ENCODE measurements at places on chromosomes 7 and 10. TPM values are rescaled to one million over a fixed set of nuclear protein-coding genes. Genes with fewer than 3 reads are reported as not detected.

AGAP5 gene
- total RNA-seq, result 6.4 TPM

CCDC3 gene
- total RNA-seq, result 3.0 TPM

EPC1 gene
- 75.8 TPM for total RNA-seq

SPDYE1 gene
- not detected for total RNA-seq

PDGFA gene
- 2.1 TPM for total RNA-seq

DNA sequence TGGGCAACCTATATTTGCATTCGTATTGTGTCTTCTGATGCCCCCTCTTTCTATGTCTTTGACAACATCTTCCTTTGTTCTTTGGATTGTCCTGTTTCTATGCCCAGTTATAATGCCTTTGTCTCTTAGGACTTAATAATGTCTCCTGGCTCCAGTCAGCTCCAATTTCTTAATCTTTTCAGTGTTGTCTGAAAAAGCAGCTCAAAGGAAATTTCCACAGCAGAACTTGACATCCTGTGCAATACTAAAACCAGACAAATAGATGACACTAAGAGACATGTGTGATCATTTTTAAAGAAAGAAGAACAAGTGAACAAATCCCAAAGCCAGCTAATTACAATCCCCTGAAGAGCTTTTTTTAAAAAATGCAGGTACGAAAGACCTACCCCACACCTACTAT lies 47.7 kb upstream of the RNF148 start:
- no peaks in the 10 kb centered on the region for H3K27me3 ChIP-seq
- H3K27ac ChIP-seq, result no peak overlapping the region
- H3K36me3 ChIP-seq, result no peaks in the 10 kb centered on the region
- peak; percentile 31 for DNase-seq
- H3K4me1 ChIP-seq, result peaks cover 20% of the 10 kb centered on the region

GRCh38 chr10:1978584-1978983 lies 241.3 kb upstream of the ADARB2 start:
- no peak overlapping the region for H3K27ac ChIP-seq
- no peaks in the 10 kb centered on the region for H3K36me3 ChIP-seq
- no peak overlapping the region for H3K4me3 ChIP-seq
- no peaks in the 10 kb centered on the region for H3K4me1 ChIP-seq

DNA sequence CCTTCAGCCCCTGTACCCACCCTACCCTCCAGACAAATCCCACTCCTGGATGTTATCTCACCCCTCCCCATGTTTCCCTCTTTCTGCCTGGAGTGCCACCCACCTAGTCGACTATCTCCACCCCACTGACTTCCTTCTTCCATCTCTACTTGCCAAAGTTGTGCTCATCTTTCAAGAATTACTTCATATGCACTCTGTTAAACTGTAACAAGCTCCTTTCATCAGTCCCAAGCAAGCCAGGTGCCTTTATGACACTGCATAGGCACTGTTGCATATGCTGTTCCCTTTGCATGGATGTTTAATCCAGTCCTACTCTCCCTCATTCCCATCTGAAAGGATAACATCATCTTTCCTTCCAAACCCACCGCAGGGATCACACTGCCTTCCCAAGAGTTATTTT lies 8.9 kb upstream of the CDK1 start:
- no peaks in the 10 kb centered on the region for H3K36me3 ChIP-seq
- peaks cover 6% of the 10 kb centered on the region for H3K4me1 ChIP-seq
- H3K27ac ChIP-seq, result no peak overlapping the region
- no peak overlapping the region for H3K4me3 ChIP-seq
- no peaks in the 10 kb centered on the region for H3K27me3 ChIP-seq
- DNase-seq, result no peak

GRCh38 chr10:102519246-102519825 lies 15.6 kb downstream of the SUFU start:
- DNase-seq, result no peak
- H3K4me1 ChIP-seq, result no peaks in the 10 kb centered on the region
- H3K4me3 ChIP-seq, result no peak overlapping the region

- no peak for DNase-seq
- no peaks in the 10 kb centered on the region for H3K27me3 ChIP-seq
- H3K27ac ChIP-seq, result no peak overlapping the region
- no peaks in the 10 kb centered on the region for H3K4me1 ChIP-seq
These were observed 125.4 kb downstream of the PFKFB3 start for GRCh38 chr10:6327961-6328698.

- DNase-seq, result no peak
- peaks cover 18% of the 10 kb centered on the region for H3K4me1 ChIP-seq
- H3K36me3 ChIP-seq, result no peaks in the 10 kb centered on the region
- H3K4me3 ChIP-seq, result no peak overlapping the region
- H3K27me3 ChIP-seq, result peaks cover 22% of the 10 kb centered on the region
- H3K27ac ChIP-seq, result no peak overlapping the region
These were observed 879.2 kb downstream of the LRMDA start for GRCh38 chr10:76310588-76311080.

GRCh38 chr7:86785641-86786040 lies 141.9 kb downstream of the GRM3 start:
- H3K36me3 ChIP-seq, result no peaks in the 10 kb centered on the region
- H3K4me3 ChIP-seq, result no peak overlapping the region
- H3K27me3 ChIP-seq, result no peaks in the 10 kb centered on the region
- no peak for DNase-seq
- H3K27ac ChIP-seq, result no peak overlapping the region
- no peaks in the 10 kb centered on the region for H3K4me1 ChIP-seq

DNA sequence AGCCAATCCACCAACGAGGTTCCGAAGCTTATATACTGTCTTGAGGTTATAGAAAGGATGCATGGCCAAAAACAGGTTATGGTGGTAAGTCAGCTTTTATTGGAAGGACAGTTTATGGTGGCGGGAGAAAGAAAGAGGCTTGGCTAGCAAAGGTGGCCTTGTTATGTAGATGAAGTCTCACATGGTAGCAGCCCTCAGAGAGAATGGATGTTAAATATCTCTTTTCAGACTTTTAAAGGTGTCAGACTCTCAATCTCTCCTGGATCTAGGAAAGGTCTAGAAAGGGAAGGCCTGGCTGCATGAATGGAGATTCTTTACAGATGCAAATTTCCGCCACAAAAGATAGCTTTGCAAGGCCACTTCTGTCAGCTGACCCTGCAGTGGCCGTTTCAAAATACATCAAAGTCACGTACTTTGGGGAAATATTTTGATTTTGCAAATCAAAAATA lies 333.8 kb downstream of the GALNT17 start:
- no peaks in the 10 kb centered on the region for H3K36me3 ChIP-seq
- no peaks in the 10 kb centered on the region for H3K27me3 ChIP-seq
- DNase-seq, result no peak
- no peaks in the 10 kb centered on the region for H3K4me1 ChIP-seq
- no peak overlapping the region for H3K4me3 ChIP-seq

GRCh38 chr10:224571-224970 lies 89.3 kb downstream of the ZMYND11 start:
- no peak overlapping the region for H3K4me3 ChIP-seq
- no peak for DNase-seq
- H3K27ac ChIP-seq, result no peak overlapping the region
- H3K36me3 ChIP-seq, result no peaks in the 10 kb centered on the region

DNA sequence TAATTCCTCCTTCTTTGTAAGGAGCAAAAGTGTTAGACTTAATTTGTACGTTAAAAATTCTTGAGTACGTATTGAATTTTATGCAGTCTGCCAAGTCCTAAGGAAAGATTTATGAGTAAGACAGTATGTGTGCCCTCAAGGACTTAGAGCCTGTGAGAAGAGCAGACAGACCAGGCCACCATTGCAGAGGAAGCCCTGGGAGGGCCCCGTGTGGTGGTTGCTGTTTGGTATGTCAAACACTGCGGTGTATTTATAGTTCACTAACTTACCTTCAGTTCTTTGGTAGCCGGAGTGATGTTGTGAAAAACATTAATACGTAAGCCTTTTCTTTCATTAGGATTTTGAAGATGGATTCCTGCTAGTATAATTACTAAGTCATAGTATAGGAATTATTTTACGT lies 82.9 kb downstream of the GALNT11 start:
- DNase-seq, result peak; percentile 17
- peaks cover 9% of the 10 kb centered on the region for H3K36me3 ChIP-seq
- no peak overlapping the region for H3K27ac ChIP-seq
- no peaks in the 10 kb centered on the region for H3K4me1 ChIP-seq
- H3K4me3 ChIP-seq, result no peak overlapping the region
- no peaks in the 10 kb centered on the region for H3K27me3 ChIP-seq

GRCh38 chr7:42993038-42993437 lies 60.9 kb downstream of the MRPL32 start:
- no peaks in the 10 kb centered on the region for H3K27me3 ChIP-seq
- no peak overlapping the region for H3K27ac ChIP-seq
- H3K4me1 ChIP-seq, result no peaks in the 10 kb centered on the region
- no peak overlapping the region for H3K4me3 ChIP-seq
- no peak for DNase-seq
- no peaks in the 10 kb centered on the region for H3K36me3 ChIP-seq

DNA sequence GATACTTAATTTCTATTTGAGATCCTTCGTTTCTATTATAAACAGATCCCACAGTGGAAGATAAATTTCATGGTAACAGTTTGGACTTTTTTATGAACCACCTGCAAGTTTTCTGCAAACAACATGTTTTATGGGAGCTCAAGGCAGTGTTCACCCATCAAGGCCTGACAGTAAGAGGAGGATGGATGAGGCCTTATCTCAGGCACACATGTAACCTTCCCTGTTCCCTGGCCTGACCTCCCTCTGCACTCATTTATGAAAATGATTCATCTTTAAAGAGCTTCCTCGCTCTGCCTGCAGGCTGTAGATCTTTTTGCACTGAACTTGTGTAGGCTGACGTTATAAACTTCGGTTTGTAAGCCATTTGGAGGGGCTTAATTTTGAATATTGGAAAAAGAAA lies 500.1 kb downstream of the GATA3 start:
- no peak overlapping the region for H3K27ac ChIP-seq
- DNase-seq, result no peak
- no peaks in the 10 kb centered on the region for H3K27me3 ChIP-seq
- no peaks in the 10 kb centered on the region for H3K36me3 ChIP-seq

DNA sequence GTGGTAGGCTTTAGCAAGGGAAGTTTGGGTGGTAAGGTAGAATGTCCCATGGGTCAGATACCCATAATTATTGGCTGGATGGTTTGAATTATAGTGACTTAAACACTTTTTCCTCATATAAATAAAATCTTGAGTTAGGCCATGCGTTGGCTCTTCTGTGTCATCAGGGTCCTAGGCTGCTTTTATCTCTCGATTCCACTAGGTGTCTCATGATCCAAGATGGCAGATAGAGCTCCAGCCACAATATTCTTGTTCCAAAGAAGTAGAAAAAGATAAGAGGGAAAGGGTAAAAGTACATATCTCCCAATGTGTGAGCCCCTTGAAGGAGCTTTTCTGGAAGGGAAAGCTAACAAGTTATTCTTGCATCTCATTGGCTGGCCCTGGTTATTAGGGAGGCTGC lies 144.7 kb downstream of the GRK5 start:
- no peaks in the 10 kb centered on the region for H3K27me3 ChIP-seq
- H3K36me3 ChIP-seq, result peaks cover 20% of the 10 kb centered on the region
- H3K27ac ChIP-seq, result no peak overlapping the region

GRCh38 chr10:34024282-34024681 lies 689.8 kb upstream of the NRP1 start:
- no peaks in the 10 kb centered on the region for H3K36me3 ChIP-seq
- H3K27ac ChIP-seq, result no peak overlapping the region
- no peak for DNase-seq
- H3K4me3 ChIP-seq, result no peak overlapping the region
- H3K4me1 ChIP-seq, result no peaks in the 10 kb centered on the region
- H3K27me3 ChIP-seq, result no peaks in the 10 kb centered on the region

- peaks cover 10% of the 10 kb centered on the region for H3K4me1 ChIP-seq
- no peak overlapping the region for H3K27ac ChIP-seq
- DNase-seq, result peak; percentile 80
- peaks cover 11% of the 10 kb centered on the region for H3K27me3 ChIP-seq
- H3K4me3 ChIP-seq, result no peak overlapping the region
These were observed 96.6 kb upstream of the PTN start for GRCh38 chr7:137439829-137440825.

DNA sequence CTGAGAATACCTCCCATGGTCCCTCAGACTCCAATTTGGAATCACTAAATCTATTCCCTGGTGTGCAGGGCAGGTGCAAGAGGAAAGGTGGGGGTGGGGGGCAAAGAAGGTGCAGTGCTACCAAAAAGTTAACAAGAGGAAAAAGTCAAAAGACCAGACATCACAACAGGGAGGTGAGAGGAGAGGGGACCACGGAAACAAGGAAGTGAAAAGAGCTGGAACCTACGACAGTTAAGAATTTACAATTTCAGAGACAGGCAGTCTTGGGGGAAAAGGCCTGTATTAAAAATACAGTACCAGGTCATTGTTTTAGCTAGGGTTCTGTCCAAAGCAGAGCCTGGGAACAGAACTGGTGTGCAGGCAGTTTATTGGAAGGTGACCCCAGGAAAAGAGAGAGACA lies 14.6 kb downstream of the ITGB1 start:
- H3K27me3 ChIP-seq, result no peaks in the 10 kb centered on the region
- peak overlapping the region; percentile 32 for H3K27ac ChIP-seq
- H3K4me3 ChIP-seq, result no peak overlapping the region
- H3K36me3 ChIP-seq, result no peaks in the 10 kb centered on the region
